ENCODE measurements at places on chromosomes 2 and 18. TPM values are rescaled to one million over a fixed set of nuclear protein-coding genes. Genes with fewer than 3 reads are reported as not detected.

PLA2R1 gene
- 22.3 TPM for total RNA-seq

CYTIP gene
- not detected for total RNA-seq

BOLL gene
- total RNA-seq, result not detected

KCNJ13 gene
- total RNA-seq, result not detected

GBX2 gene
- total RNA-seq, result 0.52 TPM

FAM237A gene
- not detected for total RNA-seq

DHRS9 gene
- not detected for total RNA-seq

GLI2 gene
- 0.09 TPM for total RNA-seq

DPP10 gene
- under 0.01 TPM for total RNA-seq

CYP1B1 gene
- 0.11 TPM for total RNA-seq

CTNNA2 gene
- not detected for total RNA-seq

CIB4 gene
- total RNA-seq, result not detected

LBH gene
- 87.7 TPM for total RNA-seq

ELOA2 gene
- total RNA-seq, result not detected

IL1B gene
- not detected for total RNA-seq

HSPD1 gene
- total RNA-seq, result 82.0 TPM

FNDC4 gene
- total RNA-seq, result 8.3 TPM

GALNT13 gene
- under 0.01 TPM for total RNA-seq

SH3RF3 gene
- total RNA-seq, result 4.6 TPM

ALPG gene
- not detected for total RNA-seq

LOXHD1 gene
- 0.26 TPM for total RNA-seq

MDH1B gene
- total RNA-seq, result 0.11 TPM

IL1RL1 gene
- total RNA-seq, result under 0.01 TPM

GALNT3 gene
- total RNA-seq, result 0.11 TPM

CDK15 gene
- under 0.01 TPM for total RNA-seq

ZAP70 gene
- total RNA-seq, result 0.34 TPM

VIT gene
- total RNA-seq, result under 0.01 TPM

SLC30A3 gene
- total RNA-seq, result 21.2 TPM

XDH gene
- total RNA-seq, result not detected

UGT1A3 gene
- not detected for total RNA-seq

INO80B gene
- total RNA-seq, result 8.0 TPM

ZNF396 gene
- total RNA-seq, result 0.98 TPM

UGT1A6 gene
- not detected for total RNA-seq
